Activated T-cell treated with anti-CD3 and anti-CD28 coated beads for 1 hour (primary cell): ENCODE measurements at places on chromosomes 7 and 10.

DNA sequence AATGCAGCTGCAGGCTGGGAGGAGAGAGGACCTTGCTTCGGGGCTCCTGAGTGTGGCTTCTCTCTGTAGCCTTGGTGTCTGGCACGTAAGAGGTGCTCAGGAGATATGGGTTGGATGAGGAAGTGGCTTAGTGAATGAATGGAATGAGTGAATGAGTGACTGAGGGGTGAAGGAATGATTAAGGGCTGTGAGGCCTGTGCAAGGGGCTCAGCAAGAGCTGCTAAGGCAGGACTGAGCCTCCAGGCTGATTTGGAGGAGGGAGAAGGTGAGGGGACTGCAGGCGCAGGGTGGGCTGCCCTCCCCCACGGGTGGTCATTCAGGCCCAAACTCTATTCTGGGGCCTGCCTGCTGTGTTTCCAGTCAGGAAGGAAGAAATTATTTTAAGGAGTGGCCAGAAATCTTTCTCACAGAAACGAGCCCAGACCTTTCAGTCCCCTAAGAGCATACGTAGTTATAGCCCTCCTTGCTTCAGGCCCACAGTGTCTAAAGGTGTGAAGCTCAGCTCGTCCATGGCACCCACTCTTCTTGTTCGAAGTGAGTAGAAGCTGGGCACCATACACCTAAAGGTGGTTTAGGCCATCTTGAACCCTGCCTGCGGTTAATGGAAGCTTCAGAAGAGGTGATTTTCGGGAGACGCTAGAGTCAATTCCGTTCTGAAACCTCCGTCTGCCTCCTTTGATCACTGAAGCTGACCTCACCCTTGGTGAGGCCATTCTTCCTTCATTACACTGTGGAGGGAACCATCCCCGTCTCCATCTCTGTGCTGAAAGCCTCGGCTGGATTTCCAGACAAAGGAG, 49.5 kb upstream of the SAMD8 start:
- no peak for DNase-seq

DNA sequence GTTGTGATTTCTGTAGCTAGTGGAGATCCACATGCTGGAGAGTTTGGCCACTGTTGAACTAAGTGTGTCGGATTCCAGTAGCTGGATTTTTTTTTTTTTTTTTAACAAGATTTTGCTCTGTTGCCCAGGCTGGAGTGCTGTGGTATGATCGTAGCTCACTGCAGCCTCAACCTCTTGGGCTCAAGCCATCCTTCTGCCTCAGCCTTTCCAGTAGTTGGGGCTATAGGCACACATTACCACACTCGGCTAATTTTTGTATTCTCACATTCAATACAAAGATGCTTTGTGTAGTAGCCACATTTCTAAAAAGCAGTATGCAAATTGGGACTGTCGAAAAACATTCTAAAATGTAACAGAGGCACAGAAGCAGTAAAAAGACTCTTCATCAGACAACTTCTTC, 63.5 kb downstream of the RABGEF1 start:
- DNase-seq, result no peak

DNA sequence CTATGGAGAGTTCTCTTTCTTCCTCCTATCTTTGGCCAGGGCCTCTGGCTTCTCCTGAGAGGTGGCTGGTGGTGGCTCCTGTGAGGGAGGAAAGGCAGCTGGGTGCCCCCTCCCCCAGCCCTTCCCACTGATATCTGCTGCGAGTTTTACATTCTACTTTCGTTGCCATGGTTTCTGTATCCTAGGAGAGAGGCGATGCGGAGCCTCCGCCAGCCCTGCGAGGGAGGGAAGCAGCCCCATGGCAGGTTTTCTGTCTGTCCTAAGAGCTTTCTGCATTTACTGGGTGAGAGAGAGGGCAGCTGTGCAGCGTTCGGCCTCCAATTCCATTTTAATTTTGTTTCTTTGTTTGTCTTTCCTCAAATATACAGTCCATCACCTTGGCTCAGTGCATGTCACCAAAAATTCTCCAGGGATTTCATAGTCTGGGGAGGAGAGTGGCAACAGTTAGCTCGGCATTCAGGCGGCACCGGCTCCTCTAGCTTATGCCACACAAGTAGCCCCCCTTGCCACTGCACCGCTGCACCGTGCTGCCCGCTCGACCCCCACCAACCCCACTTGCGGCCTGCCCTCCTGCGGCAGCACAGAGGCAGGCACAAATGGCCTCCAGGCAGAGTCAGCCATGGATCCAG, 20.4 kb downstream of the DNAJB12 start:
- no peak for DNase-seq

DNA sequence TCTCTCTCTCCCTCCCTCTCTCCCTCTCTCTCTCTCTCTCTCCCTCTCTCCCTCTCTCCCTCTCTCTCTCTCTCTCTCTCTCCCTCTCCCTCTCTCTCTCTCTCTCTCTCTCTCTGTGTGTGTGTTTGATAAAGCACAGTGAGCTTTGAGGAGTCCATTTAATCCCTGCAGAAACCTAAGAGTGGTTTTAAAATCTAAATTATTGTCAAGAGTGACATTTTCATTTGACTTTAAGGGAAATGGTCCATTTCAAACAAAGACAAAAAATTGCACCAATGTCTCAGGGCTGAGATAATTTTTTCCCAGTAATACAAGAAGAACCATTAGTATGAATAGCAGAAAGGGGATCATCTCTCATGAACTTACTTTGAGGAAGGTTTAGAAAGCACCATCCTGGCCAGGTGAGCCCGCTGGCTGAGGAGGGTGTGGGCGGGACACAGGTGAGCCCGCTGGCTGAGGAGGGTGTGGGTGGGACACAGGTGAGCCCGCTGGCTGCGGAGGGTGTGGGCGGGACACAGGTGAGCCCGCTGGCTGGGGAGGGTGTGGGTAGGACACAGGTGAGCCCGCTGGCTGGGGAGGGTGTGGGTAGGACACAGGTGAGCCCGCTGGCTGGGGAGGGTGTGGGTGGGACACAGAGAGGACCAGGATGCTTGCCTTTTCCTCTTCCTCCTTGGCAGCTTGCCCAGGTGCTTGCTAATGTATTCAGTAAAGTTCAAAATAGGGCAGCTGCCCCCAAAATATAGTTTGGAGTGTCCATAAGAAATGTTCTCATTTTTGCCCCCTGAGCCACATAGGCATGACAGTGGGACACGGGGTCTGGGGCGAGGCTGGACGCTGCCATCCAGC, 125.0 kb downstream of the DNAJB6 start:
- no peak for DNase-seq

GRCh38 chr7:116111475-116111874, 80.9 kb upstream of the TFEC start:
- DNase-seq, result no peak

GRCh38 chr7:121505021-121505420, 108.9 kb upstream of the FAM3C start:
- no peak for DNase-seq

DNA sequence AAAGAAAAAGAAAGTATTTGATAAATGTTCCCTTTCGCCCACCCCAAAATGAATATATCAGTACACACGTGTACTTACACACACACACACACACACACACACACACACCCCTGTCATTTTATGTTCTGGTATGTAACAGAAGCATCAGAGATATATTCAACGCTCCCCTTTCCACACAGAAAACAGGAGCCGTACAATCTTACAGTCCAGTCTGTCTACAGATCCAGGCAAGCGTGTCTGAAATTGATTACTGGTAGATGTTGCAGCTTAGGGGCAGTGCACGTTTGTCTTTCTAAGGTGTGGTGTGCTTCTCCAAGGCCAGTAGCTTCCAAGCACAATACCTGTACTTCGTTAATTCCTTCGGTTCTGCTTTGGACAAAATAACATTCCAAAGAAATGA, 143.7 kb upstream of the RNF32 start:
- DNase-seq, result no peak

DNA sequence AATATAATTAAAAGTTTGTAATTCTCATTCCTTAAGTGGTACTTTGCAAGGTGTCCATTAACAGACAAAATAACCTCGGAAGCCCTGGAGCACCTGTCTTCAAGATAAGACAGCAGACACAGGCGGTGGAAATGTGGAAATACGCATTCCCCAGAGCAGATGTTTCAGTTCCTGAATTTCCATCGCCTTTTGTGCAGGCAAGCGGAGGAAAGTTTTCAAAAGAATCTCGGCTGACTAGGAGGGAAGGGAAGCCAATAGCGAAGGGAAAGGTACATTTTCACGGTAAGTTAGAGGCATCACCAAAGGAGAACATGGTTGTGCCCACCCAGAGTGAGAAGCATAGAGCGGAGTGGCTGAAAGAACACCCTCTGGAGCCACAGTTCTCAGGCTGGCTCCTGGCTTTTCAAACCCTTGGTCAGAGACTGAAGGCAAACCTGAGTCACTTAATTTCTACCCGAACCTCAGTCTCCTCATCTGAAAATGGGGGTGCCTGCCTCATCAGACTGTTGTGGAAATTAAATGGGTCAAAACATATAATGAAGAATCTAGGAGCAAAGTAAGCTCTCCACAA, 13.6 kb downstream of the CPA1 start:
- DNase-seq, result no peak

DNA sequence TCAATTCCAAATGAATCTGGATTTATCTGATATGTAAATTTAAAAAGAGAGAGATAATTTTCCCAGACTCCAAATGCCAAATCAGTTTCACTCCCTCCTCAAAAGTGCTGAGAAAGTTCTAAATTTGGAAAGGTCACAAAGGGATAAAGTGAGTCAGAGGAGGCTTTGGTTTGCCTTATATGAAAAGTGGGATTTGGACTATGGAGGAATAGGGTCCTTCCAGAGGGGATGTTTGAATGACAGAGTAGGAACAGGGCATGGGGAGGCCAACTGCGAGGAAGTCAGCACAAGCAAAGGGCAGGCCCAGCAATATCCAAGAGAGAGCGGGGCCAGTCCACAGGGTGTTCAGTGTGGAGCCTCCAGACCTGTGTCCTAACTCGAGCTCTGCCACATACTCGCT, 9.8 kb upstream of the FAS start:
- no peak for DNase-seq

DNA sequence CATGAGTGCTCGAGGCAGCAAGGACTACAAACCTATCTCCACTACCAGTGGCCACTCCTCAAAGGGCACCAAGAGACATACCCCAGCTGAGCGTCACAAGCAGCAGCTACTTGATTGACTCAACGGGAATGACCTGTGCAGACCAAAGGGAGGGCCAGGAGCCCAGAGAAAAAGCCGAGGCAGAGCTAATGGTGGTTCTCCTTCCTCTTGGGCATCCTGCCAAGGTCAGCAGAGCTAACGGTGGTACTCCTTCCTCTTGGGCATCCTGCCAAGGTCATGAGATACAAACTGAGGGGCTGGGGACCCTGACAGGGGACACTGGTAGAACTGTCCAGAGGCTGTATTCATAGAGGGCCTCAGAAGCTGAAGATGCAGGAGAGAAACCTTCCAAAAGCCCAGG, 60.4 kb downstream of the FAM53B start:
- no peak for DNase-seq

GRCh38 chr7:43869867-43870240, 537 bp upstream of the MRPS24 start:
- DNase-seq, result no peak

DNA sequence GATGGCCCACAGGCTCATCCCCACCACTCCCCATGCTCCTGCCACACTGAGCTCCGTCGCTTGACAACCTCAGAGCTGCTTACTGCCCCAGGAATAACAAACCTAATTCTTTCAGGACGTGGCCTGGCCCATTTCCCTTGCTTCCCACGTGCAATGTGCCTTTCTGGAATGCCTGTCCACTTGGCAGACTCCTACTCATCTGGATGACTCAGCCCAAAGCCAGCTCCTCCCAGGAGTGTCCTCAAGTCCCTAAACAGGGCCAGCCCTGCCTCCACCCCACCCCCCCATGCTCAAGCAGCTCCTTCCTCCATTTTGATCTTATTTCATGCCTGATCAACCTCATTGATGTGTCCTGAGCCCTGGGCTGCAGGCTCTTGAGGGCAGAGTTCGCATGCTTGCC, 164.9 kb upstream of the RNF32 start:
- DNase-seq, result no peak
